ENCODE measurements at places on chromosomes 6 and 20.
A peak's percentile ranks its signal among the peaks of the same experiment; 100 is the strongest.

DNA sequence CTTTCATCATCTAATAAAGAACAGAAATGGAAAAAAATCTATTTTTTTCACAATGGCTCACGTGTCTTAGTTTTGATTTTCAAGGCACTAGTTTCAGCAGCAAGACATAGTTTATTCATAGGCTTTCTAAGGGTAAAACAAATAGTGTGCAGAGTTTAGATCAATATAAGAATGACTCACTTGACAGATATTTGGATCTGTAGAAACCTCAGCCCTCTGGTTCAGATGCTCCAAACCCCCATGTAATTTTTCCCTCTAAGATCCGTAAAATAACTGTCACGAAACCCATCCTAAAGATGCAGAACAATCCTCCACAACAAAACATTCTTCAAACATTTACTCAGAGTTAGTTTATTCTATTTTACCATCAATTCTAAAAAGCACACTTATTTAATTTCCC, 43.4 kb downstream of the IYD start:
- no peaks in the 10 kb centered on the region for H3K27me3 ChIP-seq
- no peak overlapping the region for H3K27ac ChIP-seq
- H3K4me1 ChIP-seq: no peaks in the 10 kb centered on the region
- no peak overlapping the region for H3K4me3 ChIP-seq
- H3K36me3 ChIP-seq: no peaks in the 10 kb centered on the region

DNA sequence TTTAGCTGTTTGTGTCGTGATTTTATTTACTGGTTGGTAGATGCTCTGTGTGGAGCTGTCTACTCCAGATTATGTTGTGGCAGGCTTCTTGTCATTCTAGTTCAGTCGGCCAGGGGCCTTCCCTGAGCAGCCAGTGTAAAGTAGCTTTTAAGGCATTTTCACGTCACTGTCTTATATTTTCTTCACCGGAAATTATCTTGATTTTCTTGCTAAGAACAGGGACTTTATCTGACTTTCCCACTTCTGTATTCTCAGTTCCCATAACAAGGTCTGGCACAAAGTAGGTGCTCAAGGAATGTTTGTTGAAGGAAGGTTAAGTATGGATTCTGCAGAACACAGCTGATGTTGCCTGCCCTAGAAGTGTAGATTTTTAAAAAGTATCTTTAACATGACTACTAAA, 868 bp downstream of the LTV1 start:
- no peak overlapping the region for H3K27ac ChIP-seq
- H3K4me1 ChIP-seq: peaks cover 2% of the 10 kb centered on the region
- DNase-seq: peak; percentile 6
- peaks cover 5% of the 10 kb centered on the region for H3K36me3 ChIP-seq
- H3K27me3 ChIP-seq: no peaks in the 10 kb centered on the region

DNA sequence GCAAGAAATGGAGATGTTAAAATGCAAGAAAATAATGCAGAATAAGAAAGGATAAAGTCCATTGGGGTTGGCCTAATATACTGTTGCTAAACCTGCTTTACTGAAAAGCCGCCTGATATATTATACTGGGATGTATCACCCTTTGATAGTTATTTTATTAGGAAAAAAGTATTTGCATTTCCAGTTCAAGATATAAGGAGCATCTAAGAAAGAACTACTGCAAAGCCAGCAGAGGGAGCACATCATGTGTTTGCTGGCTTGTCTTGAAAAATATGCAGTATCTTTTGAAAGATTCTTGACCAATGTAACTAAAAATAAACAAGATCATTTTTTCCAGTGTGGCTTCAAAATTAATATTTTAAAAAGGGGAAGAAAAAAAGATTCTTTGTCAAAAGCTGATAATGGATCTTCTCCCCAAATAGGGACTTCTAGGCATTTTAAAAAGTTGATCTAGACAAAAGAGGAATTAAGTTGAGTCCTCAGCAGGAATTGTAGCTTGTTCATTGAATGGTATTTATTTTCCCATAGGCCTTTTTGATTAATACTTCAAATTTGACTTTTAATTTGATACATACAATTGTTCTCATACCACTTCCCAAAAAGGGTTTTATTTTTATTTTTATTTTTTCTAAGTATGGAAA, 214.9 kb downstream of the ZFAND3 start:
- peak; percentile 51 for DNase-seq
- H3K4me3 ChIP-seq: no peak overlapping the region
- no peaks in the 10 kb centered on the region for H3K4me1 ChIP-seq
- no peak overlapping the region for H3K27ac ChIP-seq

GRCh38 chr20:56359212-56360132, 698 bp downstream of the FAM210B start:
- no peak overlapping the region for H3K27ac ChIP-seq
- H3K36me3 ChIP-seq: no peaks in the 10 kb centered on the region
- peak overlapping the region; percentile 25 for H3K4me3 ChIP-seq
- no peaks in the 10 kb centered on the region for H3K27me3 ChIP-seq
- H3K4me1 ChIP-seq: no peaks in the 10 kb centered on the region

GRCh38 chr6:14861491-14861943, 384.4 kb upstream of the JARID2 start:
- H3K4me1 ChIP-seq: peaks cover 5% of the 10 kb centered on the region
- H3K27me3 ChIP-seq: no peaks in the 10 kb centered on the region
- H3K36me3 ChIP-seq: no peaks in the 10 kb centered on the region
- H3K4me3 ChIP-seq: no peak overlapping the region
- peak; percentile 85 for DNase-seq
- H3K27ac ChIP-seq: no peak overlapping the region
